ENCODE measurements at places on chromosomes 4 and X.

- DNase-seq: no peak
These were observed 5.2 kb downstream of the SPATA4 start for GRCh38 chr4:176189891-176190795.

- no peak for DNase-seq
These were observed 43.0 kb downstream of the C4orf33 start for GRCh38 chr4:129138810-129139496.

GRCh38 chr4:53119680-53120079 is 246.2 kb downstream of the SCFD2 start:
- no peak for DNase-seq

- no peak for DNase-seq
These were observed 36.9 kb downstream of the NBDY start for GRCh38 chrX:56765811-56766553.

DNA sequence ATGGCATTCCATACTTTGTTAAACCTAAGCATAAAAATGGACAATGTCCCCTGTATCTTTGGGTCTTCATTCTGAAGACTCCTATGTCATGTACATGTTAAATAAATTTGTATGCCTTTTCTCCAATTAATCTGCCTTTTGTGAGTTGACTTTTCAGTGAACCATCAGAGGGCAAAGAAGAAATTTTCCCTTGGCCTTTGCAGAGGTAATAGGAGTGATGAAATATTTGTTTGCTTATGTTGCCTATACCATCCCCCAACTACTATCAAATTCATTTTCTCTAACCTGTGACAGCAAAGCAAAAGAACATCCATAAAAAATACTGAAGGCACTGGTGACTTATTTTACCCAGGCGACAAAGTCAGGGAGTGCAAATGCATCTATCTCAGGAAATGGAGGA is 18.2 kb downstream of the NAAA start:
- no peak for DNase-seq

- no peak for DNase-seq
These were observed 506.4 kb upstream of the PABPC4L start for GRCh38 chr4:134708026-134708425.

DNA sequence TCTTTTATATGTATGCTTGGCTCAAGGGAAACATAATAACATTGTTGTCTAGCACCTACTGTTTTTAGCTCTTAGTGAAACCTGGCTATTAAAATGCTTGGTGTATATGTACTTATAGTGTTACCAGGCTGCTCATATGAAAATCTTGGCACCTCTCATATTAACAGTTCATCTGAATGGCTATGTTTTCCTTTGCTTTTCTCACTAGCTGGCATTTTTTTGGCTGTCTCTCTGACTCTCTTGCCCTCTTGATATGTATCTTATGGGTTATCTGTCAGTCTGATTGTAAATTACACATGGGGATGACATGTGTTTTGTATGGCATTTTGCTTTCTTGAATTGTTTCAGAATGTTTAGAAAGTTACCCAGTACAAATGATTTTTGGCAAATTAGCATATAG is 158.0 kb downstream of the ARHGAP24 start:
- DNase-seq: no peak

GRCh38 chrX:153864561-153865320 is 21.2 kb downstream of the L1CAM start:
- DNase-seq: no peak

DNA sequence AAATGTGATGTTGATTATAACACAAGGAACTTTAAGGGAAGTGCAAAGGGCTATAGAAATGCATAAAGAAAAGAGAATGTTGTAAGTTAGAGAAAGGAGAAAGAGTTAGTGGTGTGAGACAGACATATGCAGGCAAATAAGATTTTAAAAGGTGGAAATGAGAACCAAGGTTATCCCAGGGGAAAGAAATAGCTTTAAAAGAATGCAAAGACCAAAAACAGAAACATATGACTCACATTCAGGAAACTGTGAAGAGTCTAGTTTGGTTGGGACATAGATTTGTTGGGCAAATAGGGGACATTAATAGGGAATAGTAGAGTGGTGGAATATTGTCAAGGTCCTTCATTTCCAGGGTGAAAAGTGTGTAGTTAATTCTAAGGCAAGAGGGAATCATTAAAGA is 52.4 kb downstream of the MAPK10 start:
- DNase-seq: no peak

GRCh38 chr4:153115322-153116290 is 88.6 kb upstream of the TRIM2 start:
- no peak for DNase-seq

DNA sequence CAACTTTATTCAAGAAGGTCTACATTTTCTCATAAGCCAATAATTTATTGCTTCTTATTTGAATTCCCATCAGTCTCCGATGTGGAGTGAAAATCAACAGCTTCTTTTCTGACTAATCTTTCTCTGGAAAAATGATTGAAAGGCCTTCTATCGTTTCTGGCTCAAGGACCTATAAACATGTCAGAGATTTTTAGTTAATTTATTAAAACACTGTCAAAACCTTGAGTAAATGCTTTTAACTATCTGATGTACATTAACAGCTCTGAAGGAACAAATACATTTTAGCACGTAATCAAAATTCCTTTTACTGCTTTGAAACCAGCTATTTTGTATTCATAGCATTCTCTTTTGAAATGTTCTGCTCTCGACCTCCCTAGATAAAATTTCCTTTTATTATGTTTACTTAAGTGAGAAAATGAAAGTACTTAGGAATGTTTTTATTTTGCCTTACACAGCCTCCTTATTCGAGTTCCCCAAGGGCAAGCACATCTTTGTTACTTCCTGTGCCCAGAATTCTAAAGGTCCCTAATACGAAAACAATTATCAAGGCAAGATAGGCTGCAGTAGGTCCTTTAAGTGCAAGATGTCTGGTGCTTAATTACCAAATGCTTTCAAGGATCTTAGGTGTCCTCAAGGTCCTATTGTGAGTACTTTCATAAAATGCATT is 3.1 kb upstream of the ZFX start:
- no peak for DNase-seq

DNA sequence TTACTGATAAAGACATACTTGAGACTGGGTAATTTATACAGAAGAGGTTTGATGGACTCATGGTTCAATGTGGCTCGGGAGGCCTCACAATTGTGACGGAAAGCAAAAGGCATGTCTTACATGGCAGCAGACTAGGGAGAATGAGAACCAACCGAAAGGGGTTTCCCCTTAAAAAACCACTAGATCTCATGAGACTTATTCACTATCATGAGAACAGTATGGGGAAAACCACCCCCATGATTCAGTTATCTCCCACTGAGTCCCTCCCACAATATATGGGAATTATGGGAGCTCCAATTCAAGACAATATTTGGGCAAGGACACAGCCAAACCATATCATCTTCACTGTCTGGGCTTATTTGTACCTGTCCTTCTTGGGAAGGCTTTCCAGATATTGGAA is 22.8 kb upstream of the MUC7 start:
- no peak for DNase-seq

DNA sequence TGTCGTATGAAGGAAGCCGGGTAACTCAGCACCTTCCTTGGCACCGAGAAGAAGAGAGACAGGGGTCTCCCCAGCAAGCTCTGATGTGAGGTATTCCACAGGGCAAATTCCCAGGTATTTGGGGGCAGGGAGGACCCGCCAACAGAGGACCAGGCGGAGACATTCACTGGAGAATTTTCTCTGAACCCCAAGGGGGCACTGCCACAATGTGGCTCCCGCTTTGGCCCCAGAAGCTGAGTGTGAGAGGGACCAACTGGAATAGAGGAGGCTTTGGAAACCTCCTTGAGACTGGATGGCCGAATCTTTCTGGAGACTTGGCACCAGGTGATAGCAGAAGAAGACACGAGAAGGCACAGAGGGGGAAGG is 735 bp upstream of the GABRE start:
- DNase-seq: no peak

- DNase-seq: no peak
These were observed 6.0 kb upstream of the TEC start for GRCh38 chr4:48275686-48276085.

- no peak for DNase-seq
These were observed 3.5 kb upstream of the MAD2L1 start for GRCh38 chr4:120070196-120070595.

GRCh38 chrX:33726281-33727160 is 405.6 kb downstream of the FAM47A start:
- DNase-seq: no peak

- DNase-seq: no peak
These were observed 76.6 kb downstream of the PRKX start for GRCh38 chrX:3636803-3637202.

- no peak for DNase-seq
These were observed 4.7 kb downstream of the CPLX1 start for GRCh38 chr4:821181-821591.

All from NCI-H526 treated with DMSO at 0.1 percent for 48 hours (cell line).